ENCODE measurements at places on chromosomes 16 and 17.

- no peak for DNase-seq
These were observed 352.8 kb downstream of the CDH13 start for GRCh38 chr16:82979406-82980111.

- no peak for DNase-seq
These were observed 1.7 kb downstream of the CYTH1 start for GRCh38 chr17:78780335-78780734.

DNA sequence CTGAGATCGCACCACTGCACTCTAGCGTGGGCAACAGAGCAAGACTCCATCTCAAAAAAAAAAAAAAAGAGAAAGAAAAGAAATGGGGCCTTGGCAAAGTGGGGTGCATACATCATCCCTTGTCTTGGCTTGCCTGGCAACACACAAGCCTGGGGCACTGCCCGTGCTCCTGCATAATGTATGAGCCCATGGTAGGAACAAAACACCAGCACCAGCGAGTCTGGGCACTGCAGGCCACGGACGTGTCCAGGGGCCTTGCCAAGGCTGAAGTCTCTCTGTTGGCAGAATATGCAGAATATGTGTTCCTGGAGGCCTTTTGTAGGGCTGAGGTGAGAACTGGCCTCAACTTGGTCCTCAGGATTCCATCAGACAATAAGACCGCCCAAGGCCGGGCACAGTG, 15.7 kb upstream of the ALDOA start:
- no peak for DNase-seq

- no peak for DNase-seq
These were observed 767 bp downstream of the RPS6KB1 start for GRCh38 chr17:59893676-59894100.

DNA sequence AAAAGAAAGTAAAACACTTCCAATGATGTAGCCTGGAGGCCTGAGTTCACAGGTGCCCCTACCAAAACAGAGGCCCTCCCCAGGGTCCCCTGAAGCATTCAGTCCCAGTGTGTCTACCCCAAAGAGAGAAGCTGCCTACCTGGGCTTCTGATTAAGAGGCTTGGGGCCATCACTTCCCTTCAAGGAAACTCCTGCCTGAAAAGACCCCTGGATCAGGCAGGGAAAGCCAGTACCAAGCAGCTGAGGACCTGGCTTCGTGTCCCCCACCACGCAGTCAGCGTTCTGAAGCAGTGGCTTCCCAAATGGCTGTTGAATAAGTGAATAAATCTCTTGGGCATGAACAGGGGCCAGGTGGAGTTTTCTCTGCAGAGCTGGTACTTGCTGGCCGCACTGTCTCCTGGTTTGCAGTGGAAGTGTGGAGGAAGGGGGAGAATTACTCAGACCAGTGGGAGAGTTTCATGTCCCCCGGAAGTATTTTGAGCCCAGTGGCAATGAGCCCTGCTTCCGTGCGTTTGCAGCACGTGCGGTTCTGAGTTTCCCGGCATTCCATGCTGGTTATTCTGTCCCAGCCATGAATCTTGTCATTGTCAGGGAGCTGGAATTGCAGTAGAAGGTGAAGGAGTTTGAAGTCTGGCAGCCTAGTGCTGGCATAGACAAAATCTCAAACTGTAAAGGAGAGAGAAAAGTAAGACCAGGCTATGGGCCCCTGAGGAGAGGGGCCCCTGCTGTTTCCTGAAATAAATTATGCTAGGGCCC, 27.0 kb downstream of the RMI2 start:
- no peak for DNase-seq

DNA sequence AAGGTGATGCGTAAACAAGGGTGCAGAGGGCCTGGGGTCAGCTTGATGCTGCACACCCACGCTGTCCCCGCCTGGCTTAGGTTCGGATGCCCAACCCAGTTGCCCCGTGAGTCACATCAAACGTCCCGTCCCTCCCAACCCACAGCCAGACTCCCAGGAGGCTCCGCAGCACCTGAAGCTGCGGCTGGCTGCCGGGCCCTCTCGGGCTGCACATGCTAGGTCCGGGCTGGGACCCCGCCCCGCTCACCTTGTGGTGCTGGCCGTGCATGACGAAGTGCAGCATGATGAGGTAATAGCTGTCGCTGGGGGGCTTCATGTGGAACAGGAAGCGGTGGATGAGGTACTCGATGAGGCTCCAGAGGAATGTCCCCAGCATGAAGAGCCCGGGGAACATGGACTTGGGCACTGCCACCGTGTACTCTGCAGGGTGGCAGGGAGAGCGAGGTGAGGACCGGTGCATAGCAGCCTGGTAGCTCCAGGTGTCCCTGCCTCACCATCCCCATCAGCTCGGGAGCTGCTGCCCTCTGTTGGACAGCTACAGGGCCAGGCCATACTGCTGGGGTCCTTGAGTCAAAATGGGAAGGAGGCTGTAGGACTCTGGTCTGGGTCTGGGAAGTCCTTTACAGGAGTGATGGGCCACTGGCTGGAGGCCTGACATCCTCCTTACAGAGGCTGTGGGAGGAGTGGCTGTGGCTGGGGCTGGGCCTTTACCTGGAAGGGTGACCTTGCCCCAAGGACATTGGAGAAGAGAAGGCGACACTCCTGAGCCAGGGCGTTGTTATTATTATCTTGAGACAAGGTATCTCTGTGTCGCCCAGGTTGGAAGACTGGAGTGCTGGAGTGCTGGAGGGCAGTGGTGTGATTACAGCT, 18.3 kb upstream of the MLKL start:
- DNase-seq, result no peak

DNA sequence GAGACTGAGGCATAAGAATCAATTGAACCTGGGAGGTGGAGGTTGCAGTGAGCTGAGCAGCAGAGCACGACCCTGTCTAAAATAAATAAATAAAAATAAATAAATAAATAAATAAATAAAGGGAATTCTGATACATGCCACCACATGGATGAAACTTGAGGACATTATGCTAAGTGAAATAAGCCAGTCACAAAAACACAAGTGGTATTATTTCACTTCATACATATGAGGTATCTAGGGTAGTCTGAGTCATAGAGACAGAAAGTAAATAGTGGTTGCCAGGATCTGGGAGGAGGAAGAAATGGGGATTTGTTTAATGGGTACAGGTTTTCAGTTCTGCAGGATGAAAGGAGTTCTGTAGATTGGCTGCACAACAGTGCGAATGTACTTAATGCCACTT, 16.3 kb downstream of the PIPOX start:
- DNase-seq, result no peak

DNA sequence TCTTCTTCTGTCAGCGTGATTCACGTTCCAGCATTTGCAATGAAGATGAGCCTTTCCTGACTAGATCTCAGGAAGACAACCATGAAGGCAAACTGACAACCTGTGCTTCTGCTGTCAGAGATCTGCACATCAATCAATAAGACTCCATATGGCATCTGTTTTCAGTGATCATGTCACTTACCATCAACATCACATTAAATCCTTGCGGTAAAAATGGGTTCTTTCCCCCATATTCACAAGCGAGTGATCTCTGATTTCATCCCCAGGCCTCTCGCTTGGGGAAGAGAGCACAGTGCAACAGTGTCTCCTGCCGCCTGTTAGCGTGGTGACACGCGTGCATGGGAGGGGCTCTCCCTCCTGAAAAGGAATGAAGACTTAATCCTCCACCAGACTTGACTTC, 11.1 kb downstream of the NACA2 start:
- DNase-seq, result no peak
